ENCODE measurements at places on chromosomes 2 and 18.

- peak; percentile 36 for DNase-seq
Measured at GRCh38 chr2:101419096-101419663, 31.9 kb upstream of the CREG2 start.

- no peak for DNase-seq
Measured at GRCh38 chr2:178912416-178913048, 105.3 kb upstream of the TTN start.

DNA sequence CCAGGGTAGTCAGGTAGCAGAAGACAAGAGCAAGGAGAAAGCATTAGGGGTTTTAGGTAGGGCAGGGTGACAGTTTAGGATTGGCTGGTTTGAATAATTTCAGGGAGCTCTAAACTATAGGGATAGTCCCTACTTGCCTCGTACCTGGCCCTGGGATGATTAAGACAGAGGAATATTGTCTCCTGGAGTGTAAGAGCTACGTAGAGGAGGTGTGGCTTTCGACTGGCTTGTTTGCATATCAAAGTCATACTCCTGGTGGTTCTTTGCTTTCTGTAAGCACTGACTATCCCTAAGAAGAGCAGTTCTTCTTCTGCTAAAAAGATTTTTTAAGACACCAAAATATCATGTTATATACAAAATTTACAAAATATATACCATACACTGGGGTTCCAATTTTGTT, 1867.4 kb downstream of the SUCLG1 start:
- DNase-seq: no peak

GRCh38 chr2:14554849-14555545, 77.5 kb upstream of the LRATD1 start:
- no peak for DNase-seq
